ENCODE measurements at places on chromosomes 7 and 10.

DNA sequence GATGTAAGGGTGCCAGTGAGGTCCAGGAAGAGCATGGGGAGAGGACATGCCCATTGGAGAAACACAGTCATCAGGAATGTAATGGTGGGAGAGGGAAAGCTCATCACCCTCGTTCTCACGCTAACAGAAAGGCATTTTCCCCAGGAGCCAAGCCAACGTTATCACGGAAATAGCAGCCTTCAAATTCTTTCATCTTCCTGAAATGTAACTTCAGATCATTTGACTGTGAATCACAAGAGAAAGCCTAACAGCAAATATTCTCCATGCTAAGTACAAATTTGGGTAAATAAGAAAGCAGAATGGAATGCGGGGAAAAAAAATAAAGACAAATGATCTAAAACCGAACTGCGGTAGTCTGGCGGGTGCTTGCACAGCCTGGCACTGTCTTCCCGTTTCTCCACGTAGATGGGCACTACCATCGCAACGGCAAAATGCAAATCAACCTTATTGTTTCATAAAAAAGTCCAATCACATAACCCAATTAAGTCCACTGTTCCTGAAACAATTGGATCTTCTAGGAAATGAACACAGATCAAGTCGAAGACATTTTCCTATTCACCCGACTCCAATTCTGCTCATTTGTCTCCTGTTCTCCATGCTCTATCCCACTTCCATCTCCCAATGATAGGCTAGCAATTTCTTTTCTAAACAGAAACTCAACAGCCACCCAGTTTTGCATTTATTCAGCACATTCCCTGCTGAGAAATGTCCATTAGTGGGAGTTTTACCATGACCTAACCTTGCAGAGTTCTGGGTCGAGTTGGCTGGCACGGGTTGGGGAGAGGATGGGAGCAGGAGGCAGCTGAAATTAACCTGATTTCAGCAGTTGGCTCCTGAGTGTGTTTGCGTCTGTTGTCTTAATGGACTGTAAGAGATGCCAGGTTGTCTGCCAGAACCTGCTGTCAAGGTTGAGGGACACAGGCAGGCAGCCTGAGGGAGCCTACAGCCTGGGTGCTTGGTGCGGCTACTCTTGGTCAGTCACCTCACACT lies 74.6 kb upstream of the FRMD4A start:
- DNase-seq: no peak

DNA sequence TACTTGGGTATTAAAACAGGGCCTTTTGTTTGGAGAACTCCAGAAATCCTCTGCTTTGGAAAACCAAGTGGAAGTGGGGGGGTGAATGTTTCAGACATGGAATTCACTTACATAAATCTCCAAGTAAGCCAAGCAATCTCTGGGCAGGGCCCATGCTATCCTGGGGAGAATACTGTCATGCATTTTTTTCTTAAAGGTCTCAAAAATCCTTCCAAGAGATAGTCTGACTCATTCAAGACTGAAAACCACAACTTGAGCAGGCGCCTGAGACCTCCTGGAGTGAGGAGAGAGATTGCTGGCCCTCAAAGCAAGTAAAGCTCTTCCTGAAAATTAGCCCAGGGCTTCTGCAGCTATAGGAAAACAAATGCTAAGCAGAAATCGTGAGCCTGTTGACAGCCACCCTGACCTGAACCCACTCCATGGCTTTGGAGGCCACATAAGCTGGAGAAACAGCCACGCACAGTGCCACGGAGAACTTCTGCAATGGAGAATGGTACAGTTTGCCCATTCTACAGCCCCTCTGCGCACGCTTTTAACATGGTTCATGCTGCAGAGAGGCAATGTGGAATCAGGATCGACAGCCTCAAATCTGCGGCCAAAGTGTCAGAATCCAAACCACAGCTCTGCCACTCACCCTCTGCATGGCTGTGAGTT lies 203.1 kb upstream of the AUTS2 start:
- DNase-seq: no peak

DNA sequence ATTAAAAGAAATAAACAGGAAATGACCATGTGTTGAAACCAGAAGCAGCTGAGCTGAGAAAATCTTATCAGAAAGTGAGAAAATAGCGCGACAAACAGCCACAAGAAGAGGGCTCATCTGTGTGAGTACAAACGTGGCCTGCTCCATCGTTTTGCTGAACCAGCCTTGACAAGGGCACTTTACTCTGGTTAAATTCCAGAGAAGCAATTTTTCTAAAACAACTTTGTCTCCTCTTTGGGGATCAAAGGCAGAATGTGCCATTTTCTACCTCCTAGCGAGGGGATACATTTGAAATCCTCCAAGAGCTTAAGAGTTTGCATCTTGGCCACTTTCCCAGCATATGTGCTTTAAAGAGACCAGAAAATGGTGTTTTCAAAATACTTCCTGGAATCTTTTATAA lies 51.3 kb upstream of the VIPR2 start:
- no peak for DNase-seq

DNA sequence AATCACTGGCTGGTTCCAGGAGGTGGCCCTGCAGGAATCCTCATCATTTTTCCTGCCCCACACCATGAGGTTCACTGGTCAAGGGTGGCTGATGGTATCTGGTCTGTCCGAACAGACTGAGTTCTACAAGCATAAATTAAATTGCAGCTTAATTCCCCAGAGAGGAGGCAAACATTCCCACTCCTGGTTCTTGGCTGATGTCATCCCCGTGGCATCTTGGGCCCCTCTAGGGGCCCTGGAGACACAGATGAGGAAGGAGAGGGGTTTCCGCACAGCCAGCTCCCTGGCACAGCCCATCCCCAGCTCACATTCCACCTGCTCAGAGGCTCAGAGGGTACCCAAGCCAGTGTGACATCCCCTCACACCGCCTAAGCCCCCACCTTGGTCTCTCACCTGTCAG lies 5.3 kb upstream of the KLRG2 start:
- no peak for DNase-seq

GRCh38 chr7:70545214-70545613 lies 586.7 kb upstream of the GALNT17 start:
- DNase-seq: no peak

DNA sequence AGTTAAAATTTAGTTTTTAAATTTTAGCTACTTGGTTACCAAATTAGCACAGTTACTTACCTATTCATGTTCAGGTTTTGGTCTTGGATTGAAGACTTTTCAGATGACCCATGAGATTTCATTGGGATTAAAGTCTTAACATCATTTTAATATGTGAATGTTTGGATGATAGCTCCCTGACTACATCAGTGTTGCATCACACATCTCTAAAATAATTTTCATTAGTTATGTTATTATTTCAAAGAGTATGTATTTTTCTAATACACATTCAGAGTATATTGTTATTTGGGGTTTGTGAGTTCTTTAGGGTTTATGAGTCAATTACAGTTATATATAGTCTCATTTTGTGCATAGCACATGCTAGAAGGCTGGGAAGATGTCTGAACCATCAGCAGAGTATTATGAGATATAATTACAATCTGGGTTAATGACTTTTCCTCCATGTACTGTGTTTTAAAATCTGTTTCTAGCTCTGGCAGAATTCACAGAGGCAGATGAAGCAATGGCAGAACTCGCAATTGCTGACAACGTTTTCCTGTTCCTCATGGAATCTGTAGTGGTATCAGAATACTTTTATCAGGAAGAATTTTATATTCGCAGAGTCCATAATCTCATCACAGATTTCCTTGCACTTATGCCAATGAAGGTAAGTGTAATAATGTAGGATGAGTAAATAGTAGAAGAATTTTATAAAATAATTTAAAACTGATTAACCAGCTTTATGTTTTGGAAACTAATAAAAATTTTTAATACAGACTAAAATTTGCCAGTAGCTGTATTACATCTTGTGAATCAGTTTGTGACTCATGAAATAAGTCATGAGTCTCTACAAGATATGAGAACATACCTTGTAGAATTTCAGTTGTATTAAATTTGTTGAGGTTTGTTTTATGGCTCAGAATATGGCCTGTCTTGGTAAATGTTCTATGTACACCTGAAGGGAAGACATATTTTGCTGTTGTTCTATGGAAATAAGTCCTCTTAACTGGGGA lies 26.9 kb downstream of the NUP205 start:
- no peak for DNase-seq

- no peak for DNase-seq
These were observed 213.9 kb downstream of the MAD1L1 start for GRCh38 chr7:2018569-2019460.

- DNase-seq: no peak
These were observed 54.7 kb upstream of the SYPL1 start for GRCh38 chr7:106166651-106167342.

DNA sequence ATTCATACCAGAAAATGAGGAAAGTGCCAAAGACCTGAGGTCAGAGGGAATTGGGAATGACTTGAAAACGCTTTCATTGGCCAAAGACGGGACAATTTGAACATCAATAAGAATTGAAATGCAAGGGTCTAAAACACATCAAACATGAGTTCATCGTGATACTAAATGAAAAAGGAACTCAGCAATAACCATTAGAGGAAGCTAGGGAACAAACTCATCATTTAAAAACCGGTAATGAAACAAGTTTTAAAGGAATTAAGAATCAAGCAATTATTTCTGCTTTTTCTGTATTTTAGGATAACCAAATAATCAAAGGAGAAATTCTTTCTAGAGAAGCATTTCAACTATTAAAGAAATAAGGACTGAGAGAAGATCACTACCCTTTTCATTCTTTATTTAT lies 303.1 kb downstream of the ARHGAP12 start:
- DNase-seq: no peak

- DNase-seq: no peak
These were observed 12.9 kb downstream of the ATP6V1F start for GRCh38 chr7:128875523-128875948.

DNA sequence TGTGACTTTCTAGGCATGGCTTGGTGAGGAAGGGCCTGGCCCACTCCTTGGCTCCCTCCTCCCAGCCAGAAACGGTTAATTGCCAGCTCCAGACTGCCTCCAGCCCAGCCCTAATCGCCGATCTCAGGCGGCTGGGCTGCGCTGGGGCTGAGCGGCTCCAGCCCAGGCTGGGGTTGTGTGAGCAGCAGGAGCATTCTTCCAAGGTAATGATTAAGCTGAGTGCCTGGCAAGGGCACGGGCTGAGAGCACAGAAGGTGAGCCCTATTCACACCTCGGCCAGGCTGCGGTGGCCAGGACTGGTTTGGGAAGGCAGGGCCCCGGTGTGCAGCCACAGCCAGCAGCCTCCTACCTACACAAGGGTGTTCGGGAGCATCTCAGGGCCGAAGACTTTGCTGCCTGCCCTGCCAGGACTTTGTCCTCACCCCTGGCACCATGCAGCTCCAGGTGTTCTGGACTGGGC lies at the start of gene TMEM72:
Gene TMEM72 (plus strand): TSS at position 257 of the 460 bp plus-strand sequence. CDS start 176 bp downstream, at position 433.
- no peak for DNase-seq

GRCh38 chr10:7199152-7199760 lies 211.6 kb downstream of the SFMBT2 start:
- DNase-seq: no peak

GRCh38 chr7:96499532-96499931 lies 177.6 kb upstream of the SLC25A13 start:
- DNase-seq: no peak

GRCh38 chr10:59708816-59709394 lies 745 bp downstream of the SLC16A9 start:
- DNase-seq: no peak

GRCh38 chr7:106563466-106564150 lies 97.3 kb downstream of the CCDC71L start:
- DNase-seq: no peak

- DNase-seq: no peak
These were observed 4.9 kb upstream of the RRP12 start for GRCh38 chr10:97406064-97406463.

DNA sequence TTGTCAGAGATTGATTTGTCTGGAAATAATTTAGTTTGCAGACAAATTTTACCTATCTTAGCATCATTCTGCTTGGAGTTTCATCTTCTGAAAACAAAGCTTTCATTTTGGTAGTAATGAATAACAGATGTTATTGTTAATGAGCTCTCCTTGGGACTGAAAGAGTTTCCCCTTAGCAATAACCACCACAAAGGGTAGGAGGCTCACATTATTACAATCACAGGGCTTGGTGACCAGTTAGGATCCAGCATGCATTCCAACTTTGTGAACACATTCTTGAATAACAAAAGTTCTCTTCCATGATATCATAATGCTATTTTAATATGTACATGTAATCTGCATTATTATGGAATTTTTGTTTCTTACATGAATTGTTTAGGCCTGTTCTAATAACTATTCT lies 148.8 kb upstream of the VWC2 start:
- no peak for DNase-seq

GRCh38 chr10:102815790-102816549 lies 21.2 kb downstream of the CYP17A1 start:
- DNase-seq: no peak

GRCh38 chr7:70135656-70136055 lies 537.4 kb downstream of the AUTS2 start:
- no peak for DNase-seq

DNA sequence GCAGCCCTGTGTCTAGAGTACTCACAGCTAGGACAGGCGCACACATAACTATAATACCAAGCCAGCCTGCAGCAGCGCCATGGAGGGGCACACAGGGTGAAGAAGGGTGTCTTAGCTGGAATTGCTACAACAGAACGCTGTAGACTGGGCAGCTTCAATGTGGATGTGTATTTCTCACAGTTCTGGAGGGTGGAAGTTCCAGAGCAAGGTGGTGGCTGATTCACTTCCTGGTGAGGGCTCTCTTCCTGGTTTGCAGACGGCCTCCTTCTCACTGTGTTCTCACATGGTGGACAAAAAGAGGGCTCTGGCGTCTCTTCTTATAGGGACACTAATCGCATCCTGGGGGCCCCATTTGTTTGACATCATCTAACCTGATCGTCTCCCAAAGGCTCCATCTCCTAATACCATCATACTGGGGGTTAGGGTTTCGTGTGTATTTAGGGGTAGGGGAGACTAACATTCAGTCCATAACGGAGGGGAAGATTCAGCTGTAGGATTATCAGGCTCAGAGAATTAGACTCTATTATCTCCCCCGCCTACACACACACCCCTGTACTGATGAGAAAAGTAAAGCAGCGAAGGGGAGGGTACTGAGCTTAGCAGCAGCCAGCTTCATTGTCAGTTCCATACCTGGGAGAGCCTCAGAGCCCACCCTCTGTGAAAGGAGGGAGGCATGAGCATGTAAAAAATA lies 289.1 kb downstream of the CCDC3 start:
- DNase-seq: no peak

DNA sequence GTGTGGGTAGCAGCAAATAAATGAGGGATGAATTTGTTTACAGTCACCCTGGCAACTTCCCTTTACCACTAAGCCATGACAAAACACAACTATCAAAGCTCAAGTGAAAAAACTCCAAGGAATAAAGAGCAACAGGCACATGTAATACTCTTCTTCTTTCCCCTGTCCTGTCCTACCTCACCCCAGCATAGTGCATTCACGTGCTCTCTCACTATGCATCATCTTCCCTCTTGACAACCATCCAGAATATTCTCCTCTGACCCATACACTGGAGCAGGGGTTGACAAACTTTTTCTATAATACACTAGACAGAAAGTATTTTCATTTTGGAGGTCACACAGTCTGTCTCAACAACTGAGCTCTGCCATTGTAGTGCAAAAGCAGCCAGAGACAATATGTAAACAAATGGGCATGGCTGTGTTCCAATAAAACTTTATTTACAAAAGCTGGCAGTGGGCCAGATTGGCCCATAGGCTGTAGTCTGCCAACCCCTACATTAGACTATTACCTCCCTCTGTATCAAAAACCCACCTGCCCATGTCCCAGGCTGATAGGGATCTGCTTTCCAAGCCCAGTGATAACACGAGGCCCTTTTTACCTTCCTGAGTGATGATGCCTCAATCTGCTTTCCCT lies 354.5 kb downstream of the FGFR2 start:
- DNase-seq: no peak

GRCh38 chr7:18459484-18460245 lies 35.9 kb upstream of the HDAC9 start:
- no peak for DNase-seq

- no peak for DNase-seq
These were observed 62.9 kb downstream of the REEP3 start for GRCh38 chr10:63583909-63584724.

All from GM18507 (cell line).